ENCODE measurements at places on chromosomes 4 and X. TPM values are rescaled to one million over a fixed set of nuclear protein-coding genes. Genes with fewer than 3 reads are reported as not detected.

DNA sequence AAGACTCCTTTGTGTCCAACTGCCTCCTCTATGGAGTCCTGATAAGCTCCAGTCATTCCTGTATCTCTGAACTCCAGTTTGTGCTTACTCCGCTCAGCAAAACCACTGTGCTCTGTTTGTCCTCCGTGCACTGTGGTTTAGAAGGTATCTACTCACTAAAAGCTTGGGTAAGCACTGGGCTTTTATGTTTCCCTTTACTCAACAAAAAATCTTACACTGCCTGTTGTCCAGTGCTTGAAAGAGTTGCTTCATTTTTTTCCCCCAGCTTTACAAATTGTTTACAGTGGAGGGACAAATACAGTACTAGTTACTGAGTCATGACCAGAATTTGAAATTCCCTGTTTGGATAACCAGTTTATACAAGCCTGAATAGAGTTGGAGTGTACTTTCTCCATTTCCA lies 545.3 kb upstream of the FAT1 start:
- H3K4me1 ChIP-seq: no peaks in the 10 kb centered on the region
- H3K36me3 ChIP-seq: no peaks in the 10 kb centered on the region
- no peak for DNase-seq

DNA sequence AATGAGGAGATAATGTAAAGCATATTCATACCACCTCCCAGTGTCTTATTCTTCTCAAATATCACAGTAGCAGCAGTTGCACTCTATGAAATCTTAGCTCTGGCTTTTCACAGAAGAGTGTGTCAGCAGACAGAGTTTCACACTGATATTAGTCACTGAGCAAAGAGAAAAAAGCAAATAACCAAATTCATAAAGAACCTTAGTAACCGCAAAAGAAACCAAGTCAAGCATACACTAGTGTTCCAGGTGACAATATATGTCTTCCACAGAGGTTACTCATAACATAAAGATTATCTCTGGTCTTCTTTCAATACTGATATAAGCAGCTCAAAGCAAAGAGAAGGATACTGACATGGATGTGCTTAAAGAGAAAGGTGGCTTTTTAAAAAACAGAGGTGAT lies 181.7 kb upstream of the EDNRA start:
- no peak overlapping the region for H3K4me3 ChIP-seq
- H3K4me1 ChIP-seq: no peaks in the 10 kb centered on the region
- H3K36me3 ChIP-seq: no peaks in the 10 kb centered on the region
- H3K27me3 ChIP-seq: no peaks in the 10 kb centered on the region

DNA sequence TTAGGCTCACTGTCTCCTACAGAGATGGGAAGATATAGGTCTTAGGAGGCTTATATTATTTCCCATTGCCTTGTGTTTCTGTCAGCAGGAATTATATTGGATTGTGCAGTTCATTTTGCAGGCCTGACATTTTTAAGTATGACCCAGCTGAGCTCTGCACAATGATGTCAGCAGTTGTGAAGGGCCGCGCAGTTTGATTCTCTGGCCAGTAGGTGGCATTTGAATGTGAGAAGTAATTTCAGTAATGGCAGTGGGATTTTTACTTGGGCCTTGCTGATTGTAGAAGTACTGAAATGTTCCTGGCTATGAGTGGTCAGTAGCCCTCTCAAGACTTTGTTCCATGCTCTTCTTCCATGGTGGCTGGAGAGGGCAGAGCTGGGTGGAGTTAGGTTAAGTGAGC lies 247.2 kb upstream of the MTMR8 start:
- H3K4me1 ChIP-seq: no peaks in the 10 kb centered on the region
- H3K4me3 ChIP-seq: no peak overlapping the region
- DNase-seq: no peak

Gene MTMR8
- 5.6 TPM for total RNA-seq

Gene FAAH2
- total RNA-seq: 3.3 TPM

Gene DDX53
- total RNA-seq: not detected

Gene RHOXF1
- total RNA-seq: not detected

Gene SOD3
- total RNA-seq: 21.8 TPM

Gene GPM6B
- 29.5 TPM for total RNA-seq
